Stimulated activated CD4-positive, alpha-beta T cell treated with anti-CD3 and anti-CD28 coated beads, TNF-alpha, amount 100 ng/mL, for 48 hours (primary cell): ENCODE measurements at places on chromosomes 1 and 21.

- DNase-seq, result peak; percentile 60
Observed at GRCh38 chr21:44949779-44950198, 10.0 kb downstream of the SLX9 start.

GRCh38 chr1:25695090-25695770 lies 78.6 kb downstream of the MAN1C1 start:
- no peak for DNase-seq

GRCh38 chr21:20026543-20026942 lies 971.7 kb upstream of the NCAM2 start:
- DNase-seq, result no peak

- DNase-seq, result no peak
Observed at GRCh38 chr1:106907795-106908194, 148.7 kb upstream of the PRMT6 start.

GRCh38 chr1:214833178-214833756 lies 230.3 kb downstream of the CENPF start:
- no peak for DNase-seq

GRCh38 chr21:28657566-28657965 lies 335.1 kb downstream of the LTN1 start:
- DNase-seq, result no peak

DNA sequence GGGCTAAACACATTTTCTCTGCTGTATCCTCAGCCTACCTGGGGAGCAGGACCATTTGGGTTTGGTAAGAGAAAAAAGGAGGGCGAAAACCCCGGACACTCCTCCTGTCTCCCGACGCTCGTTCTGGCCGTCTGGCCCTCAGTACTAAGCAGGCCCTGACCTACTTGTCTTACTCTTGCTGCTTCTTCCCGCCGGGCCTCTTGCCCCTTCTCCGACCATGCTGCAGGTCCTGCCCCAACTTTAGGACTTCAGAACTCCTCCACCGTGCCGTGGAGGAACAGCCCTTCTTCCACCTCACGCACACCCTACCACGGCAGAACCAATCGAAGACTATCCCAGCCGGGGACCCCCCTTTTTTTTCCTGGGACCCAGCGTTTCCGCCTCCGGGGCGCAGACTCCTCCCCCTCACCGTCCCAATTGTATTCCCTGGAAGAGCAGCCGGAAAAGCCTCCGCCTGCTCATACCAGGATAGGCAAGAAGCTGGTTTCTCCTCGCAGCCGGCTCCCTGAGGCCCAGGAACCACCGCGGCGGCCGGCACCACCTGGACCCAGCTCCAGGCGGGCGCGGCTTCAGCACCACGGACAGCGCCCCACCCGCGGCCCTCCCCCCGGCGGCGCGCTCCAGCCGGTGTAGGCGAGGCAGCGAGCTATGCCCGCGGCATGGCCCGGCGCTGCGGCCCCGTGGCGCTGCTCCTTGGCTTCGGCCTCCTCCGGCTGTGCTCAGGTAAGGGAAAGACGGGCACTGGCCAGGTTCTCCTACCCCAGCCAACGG lies at the start of gene CHRNB2:
Gene CHRNB2, plus strand, starts transcription at position 393 of the 771 bp plus-strand sequence. Its CDS starts 267 bp downstream, at position 660.
- DNase-seq, result peak; percentile 42
